Amygdala (tissue), 56 donors: ENCODE measurements at places on chromosomes 13 and 19.
A peak's percentile ranks its signal among the peaks of the same experiment; 100 is the strongest.

DNA sequence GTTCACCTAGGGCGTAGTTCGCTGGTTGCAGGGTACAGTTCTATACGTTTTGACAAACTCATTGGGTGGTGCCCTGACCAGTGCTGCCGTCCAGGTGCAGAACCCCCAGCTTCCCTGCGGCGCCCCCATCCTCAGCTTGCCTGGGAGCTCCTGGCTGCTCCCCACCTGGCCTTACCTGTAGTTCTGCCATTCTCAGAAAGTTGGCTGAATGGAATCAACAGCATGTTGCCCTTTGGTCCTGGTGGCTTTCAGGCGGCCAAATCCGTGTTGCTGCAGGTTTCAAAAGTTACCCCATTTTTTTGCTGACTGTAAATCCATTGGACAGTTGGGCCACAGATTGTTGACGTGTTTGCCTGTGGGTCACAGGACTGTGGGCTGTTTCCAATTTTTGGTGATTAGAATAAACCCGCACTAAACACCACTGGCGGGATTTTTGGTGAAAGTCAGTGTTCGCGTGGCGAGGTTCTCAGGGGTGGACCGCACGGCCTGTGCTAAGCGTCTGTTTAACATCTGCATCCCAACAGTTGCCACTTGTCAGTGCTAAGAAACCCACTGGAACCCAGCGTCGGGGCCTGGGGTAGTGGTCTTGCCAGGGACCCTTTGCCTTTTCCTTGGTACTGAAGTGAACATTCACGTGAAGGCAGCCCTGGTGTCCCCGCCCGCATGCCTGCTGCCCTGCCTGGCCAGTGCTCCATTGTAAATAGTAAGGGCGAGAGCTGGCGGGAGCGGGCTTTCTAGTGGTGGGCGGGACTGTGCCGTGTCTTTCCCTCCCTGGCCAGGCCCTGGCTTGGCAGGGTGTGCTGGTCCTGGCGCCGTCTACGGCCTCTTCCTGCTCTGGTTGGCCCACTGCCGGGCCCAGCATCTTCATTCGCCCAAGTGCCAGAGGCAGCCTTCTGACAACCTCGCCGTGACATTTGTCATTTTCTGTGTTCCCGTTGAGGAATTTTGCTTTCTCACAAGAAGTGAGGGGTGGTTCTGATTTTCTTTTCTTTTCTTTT lies 3.3 kb downstream of the DOT1L start:
- DNase-seq, result no peak

GRCh38 chr13:110431425-110432294 lies 124.6 kb downstream of the COL4A2 start:
- DNase-seq, result no peak

GRCh38 chr19:30675086-30675485 lies 302.9 kb downstream of the ZNF536 start:
- no peak for DNase-seq

GRCh38 chr13:25967144-25967543 lies 84.7 kb downstream of the SHISA2 start:
- DNase-seq, result no peak

DNA sequence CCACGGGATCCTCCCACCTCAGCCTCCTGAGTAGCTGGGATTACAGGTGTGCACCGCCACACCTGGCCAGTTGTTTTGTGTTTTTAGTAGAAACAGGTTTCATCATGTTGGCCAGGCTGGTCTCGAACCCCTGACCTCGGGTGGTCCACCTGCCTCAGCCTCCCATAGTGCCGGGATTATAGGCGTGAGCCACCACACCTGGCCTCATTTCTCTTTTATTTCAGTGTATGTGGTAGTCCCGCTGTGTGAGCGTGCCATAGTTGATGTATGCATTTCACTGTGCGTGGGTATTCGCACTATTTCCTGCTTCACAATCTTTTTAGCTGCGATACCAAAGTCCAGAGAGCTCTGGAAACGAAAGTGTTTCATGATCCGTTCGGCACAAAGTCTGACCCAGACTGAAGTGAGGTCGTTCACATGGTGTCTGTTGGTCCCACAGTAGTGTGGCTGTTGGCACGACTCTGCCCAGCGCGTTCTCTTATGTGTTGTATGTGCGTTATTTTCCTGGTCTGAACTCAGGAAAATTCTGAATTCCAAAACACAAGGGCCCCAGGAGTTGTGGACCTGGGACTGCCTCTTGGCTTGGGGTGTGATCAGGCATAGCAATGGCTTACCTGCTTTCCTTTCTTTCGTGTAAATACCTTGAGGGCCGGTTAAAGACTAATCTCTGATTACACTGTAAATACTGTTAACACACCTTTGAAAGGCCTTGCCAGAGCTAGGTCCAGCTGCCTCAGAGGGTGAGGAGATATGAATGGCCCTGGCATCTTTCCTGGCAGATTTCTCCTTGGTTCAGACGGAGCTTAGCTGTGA lies 8.6 kb downstream of the EPN1 start:
- DNase-seq, result no peak

GRCh38 chr13:24135674-24136300 lies 24.7 kb upstream of the SPATA13 start:
- DNase-seq, result no peak

DNA sequence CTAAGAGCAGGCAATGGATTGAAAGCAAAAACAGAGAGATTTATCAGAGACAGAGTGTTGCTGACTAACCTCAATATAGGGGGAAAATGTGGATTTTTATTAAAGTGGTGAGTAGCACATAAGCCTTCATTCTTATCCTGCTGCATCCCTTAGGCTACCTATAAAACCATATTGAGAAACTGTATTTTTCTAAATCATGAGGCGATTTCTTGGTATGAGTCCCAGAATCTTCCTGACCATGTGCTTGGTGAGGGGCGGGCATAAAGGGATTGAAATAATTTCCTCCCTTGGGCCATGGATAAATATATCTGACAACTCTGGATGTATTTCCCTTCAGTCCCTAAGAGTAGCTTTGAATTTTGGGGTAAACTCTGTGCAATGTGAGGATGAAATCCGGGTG lies 72.8 kb downstream of the EFNB2 start:
- DNase-seq, result no peak

DNA sequence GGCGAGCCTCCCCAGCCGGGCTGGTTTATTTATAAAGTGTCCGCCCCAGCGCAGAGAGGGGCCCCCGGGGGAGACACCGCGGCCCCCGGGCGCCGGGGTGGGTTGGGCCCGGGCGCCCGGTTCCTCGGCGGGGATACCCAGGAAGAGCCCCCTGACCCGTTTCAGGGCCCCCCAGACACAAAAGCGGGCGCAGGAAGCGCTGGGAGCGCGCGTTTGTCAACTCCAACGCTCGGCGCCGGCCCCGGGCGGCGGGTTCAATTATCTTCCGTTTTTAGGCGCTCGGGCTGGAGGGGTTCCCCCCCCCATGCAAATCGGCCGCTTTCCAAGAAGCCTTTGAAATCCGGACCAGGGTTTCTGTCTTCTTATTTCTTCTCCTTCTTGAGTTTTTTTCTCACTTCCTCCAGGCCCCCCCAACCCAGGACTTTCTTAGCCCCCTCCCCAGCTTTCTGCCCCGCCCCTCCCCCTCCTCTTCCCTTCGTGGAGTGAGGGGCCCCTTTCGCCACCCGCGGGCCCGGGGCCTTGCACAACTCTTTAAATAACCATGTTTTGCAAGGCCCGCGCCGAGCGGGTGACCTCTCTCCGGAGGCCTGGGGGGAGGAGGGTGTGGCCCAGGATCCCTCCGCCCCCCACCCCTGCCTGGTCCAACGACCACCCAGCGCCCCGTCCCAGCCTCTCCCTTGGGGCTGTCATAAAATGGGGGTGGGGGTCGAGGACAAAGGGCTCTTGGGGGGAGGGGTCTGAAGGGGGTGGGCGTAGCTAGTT lies 935 bp downstream of the ARID3A start:
- DNase-seq, result peak; percentile 31

DNA sequence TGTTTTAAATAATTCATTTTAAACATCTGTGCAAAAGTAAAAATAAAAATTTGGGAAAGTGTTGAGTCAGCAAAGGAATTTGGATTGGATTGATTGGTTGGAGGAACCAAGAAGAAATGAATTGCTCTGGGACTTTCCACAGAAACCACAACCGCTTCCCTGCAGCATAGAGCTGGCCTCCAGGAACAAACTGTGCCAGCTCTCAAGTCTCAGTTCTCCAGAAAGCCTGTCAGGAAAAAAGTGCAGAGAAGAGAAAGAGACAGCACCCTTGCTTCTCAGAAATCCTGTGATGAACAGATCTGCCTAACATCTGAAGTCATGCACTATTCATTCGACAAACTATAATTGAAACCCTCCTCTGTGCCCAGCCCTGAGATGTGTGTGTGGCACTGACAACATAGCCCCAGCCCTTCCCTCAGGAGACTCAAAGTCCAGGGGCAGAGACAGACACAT lies 14.8 kb downstream of the LYPD3 start:
- DNase-seq, result no peak

- DNase-seq, result no peak
Measured at GRCh38 chr19:40603071-40603388, 1.9 kb downstream of the LTBP4 start.
